AG20443 (cell line): ENCODE measurements at places on chromosomes 11 and 22.
A peak's percentile ranks its signal among the peaks of the same experiment; 100 is the strongest.

GRCh38 chr11:68505596-68505995 lies 45.0 kb downstream of the PPP6R3 start:
- peak; percentile 22 for DNase-seq

DNA sequence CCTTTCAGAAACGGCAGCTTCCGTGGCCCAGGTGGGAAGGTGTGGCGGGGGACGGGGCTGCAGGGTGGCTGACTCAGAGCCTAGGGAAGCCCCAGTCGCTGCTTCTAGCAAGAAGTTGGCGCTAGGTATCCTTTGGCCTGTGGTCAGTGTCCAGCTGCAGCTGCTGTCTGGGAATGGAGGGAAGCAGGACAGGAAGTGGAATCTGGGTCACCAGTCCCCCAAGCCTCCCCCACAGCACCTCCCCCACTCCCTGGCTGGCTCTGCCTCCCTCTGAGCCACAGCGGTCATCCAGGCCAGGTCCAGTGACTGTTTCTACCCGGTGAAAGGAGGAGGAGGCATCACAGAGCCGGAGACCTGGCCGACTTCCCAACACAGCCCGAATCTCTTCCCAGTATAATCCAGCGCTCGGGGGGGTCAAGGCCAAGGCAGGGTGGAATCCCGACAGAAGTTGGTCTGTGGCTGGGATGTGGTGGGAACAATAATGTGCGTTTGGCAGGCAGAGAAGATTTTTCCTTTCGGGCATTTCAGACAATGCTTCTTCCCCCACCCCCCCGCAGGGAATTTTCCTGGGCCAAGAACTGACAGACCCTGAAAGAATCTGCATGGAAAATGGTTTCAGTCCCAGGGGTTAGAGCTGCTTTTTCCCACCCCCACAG lies 45.1 kb downstream of the C11orf96 start:
- DNase-seq: peak; percentile 91

GRCh38 chr11:9126636-9127035 lies 35.2 kb upstream of the SCUBE2 start:
- DNase-seq: no peak

DNA sequence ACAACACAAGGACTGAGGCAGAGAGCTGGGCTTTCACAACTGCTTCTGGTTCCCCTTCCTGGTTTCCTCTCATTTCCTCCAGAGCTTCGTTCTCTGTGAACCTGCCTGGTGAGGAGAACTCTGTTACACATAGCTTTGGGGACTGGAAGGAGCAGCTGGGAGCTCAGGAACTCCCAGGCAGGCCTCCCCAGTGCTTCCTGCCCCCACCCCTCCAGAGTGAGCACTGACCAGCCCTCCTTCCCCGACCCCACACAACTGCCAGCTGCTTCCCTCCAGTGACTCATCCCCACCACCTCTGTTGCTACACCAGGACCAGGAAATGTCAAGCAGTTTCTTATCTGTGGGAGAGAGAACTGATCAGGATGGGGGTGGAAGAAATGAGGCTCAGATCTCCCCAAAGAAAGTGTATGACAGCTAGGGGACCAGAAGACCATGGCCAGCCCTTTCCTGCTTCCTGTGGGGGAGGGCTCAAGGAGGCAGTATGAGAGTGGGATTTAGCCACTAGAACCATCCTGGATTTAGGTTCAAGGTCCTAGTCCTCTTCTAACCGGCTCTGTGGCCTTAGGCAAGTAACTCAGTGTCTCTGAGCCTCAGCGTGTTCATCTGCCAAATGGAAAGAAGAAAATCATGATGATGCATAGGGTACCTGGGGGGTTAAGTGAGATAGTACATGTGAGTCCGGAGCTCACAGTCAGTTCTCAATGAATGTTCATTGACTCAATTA lies 4.5 kb upstream of the TP53I11 start:
- peak; percentile 83 for DNase-seq

DNA sequence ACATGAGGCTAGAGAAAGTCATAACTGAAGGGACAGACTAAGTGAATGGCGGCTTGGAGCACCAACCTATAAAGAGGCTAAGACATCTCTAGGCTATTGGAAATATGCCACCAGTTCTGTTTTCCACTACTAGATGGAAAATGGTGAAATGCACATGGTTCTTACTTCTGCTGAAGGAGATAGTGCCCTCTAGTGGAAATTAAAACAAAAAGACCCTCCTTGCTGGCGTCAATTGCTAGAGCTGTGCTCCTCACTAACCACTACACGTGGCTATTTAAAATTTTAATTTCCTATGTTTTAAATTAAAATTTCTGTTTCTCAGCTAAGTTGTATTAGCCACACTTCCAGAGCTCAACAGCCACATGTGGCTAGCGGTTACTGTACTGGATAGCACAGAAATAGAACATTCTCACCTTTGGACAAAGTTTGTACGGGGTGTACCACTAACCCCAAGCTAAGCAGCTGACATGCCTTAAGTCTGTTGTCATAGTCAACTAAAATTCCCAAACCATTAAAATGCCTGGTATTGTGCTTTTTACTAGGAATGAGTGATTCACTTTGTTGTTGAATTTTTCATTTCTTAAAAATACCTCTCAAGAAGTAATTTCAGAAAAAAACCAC lies 34.1 kb upstream of the CALCA start:
- peak; percentile 22 for DNase-seq

DNA sequence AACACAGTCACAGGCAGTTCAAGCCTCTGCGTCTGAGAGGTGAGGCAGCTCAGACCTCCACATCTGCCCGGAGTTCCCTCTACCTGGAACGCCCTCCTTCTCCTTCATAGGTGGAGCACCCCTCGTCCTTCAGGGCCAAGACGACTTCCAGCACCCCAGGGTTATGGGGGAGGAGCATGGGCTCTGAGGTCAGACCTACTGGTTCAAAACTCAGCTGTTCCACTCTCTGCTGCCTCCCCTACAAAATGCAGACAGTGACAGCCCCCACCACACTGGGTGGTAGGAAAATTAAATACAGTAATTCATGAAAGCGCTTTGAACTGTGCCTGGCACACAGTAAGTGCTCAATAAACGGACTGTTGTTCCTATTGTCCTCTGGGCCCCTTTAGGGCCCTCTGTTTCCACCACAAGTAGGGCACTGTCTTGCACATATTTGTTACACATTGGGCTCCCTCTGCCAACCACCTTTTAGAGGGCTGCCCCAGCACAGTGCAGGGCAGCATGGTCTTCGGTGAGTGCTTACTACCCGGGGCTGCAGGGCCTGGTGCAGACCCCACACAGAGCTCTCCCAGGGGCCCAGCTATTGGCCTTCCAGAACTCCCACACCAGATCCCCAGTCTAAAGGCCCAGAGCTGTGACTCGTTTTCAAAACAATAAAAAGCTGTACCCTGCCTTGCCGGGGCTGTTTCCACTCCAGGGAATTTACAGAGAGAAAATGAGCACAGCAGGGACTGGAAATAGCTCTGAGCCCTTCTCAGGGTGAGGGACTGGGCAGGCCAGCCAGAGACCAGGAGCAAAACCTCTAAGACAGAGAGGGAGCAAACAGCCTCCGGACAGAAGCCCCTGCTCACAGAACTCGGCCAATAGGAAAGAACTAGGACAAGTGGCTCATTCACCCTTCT lies 2.5 kb downstream of the TMEM184B start:
- DNase-seq: no peak

- no peak for DNase-seq
These were observed 11.9 kb upstream of the CSF2RB start for GRCh38 chr22:36901411-36902142.

DNA sequence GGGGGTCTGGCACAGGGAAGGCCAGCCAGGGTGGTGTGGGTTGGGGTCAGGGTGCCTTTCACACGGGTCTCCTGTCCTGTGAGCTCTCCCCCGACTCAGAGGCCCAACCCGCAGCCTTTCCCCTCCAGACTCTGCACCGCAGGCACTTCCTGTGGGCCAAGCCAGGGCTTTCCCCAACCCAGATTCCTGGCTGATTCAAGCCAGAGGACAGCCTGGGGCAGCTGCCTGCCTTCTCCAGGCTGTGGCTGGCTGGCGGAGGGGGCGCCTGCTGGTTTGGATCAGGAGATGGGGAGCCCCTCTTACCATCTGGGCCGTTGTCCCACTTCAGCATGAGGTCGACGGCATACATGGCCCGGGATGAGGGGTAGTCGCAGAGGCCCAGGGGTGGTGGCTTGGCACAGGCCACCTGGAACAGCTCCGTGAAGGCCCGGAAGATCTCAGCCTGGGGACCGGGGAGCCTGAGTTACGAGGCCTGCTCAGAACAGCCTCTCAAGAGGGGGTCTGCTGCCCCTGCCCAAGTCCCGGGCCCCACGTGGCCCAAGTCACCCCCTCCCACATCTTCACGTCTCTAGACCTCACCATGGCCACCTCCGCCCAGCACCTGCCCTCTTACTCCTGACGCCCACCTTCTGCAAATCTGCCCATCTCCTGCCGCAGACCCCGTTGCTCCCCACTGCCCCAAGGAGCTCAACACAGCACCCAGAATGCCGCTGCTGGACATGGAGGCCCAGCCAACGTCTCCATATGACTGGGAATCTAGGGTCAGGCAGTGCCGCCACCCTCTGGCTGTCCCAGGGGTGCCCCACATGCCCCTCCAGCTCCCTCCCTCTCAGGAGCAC lies 17.3 kb downstream of the TSPO start:
- DNase-seq: peak; percentile 93

GRCh38 chr11:57493507-57494503 lies 21.7 kb downstream of the SLC43A1 start:
- no peak for DNase-seq

DNA sequence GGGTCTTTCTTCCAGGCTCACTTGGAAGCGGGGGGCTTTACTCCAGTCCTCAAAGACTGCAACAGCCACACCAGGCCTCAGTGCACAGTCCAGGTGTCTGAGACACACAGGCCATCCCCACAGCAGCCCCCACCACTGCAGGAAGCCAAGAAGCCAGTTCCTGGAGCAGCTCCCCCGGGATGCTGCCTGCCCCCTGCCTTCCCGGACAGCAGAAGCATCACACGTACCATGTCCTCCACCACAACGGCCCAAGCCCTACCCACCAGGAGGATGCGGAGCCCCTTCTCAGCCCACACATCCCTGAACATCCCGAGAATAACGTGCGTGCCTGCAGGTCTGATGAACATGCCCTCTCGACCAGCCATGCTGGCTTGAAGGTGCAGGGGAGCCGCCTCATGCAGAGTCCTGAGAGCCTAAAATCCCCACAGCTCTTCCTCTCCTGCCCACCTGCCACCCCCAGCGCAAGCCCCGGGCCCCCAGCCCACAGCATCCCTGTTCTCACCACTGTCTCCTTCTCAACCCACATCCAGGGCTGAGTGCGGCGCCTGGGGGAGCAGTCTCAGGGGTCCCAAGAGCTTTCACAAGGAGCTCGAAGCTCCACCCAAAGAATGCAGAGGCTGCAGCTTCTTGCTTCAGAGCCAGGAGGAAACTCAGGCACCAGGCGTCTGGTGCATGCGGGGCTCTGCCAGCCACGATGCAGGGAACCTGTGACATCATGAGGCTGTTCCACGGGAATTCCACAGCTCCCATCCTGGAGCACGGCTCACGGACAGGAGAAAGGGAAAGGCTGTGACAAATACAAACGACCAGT lies 209.6 kb downstream of the BRD1 start:
- no peak for DNase-seq

DNA sequence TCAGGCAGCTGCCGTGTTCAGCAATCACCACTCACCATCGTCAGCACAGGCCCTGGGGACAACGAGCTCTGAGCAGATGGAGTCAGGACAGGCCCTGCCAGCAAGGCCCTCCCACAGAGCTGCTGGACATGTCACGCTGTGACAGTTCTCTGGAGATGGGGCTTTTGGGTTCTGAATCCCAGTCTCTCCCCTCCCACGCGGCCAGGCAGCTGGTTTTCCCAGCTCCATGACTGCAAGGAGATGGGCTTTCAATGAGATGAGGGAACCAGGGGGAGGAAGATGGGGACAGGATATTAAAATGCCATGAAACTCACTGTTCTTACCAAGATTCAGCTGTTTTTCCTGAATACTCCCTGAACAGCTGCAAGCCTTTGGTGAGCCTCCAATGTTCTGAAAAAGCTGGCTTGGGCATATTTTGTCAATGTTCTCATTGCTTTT lies 305.9 kb downstream of the BRD1 start:
- no peak for DNase-seq

DNA sequence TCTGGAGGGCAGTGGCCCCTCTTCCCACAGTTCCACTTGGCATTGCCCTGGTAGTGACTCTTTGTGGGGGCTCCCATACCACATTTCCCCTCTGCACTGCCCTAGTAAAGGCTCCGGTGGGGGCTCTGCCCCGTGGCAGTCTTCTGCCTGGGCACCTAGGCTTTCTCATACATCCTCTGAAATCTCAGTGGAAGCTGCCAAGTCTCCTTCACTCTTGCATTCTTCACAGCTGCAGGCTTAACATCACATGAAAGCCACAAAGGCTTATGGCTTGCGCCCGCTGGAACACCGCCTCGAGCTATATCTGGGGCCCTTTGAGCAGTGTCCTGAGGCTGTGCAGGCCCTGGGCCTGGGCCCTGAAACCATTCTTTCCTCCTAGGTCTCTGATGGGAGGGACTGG lies 25.3 kb downstream of the PLEKHB1 start:
- no peak for DNase-seq

DNA sequence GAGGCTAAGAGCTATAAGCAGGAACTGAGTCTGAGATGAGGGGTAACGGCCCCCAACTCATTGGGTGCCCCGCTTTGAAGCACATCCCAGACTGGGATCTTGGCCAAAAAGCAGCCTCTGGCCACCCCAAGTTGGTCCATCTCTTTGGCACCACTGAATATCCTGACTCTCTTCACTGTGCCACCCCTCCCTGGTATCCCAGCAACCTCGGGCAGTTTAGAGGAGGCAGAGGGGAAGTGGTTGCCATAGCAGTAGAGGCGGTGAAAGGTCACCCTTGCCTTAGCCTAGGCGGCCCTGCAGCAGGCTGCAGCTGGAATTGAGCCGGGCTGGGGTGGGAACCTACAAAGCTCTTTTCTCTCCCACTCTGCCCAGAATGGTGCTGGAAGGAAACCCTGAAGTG lies 1.1 kb downstream of the PELI3 start:
- DNase-seq: peak; percentile 20

DNA sequence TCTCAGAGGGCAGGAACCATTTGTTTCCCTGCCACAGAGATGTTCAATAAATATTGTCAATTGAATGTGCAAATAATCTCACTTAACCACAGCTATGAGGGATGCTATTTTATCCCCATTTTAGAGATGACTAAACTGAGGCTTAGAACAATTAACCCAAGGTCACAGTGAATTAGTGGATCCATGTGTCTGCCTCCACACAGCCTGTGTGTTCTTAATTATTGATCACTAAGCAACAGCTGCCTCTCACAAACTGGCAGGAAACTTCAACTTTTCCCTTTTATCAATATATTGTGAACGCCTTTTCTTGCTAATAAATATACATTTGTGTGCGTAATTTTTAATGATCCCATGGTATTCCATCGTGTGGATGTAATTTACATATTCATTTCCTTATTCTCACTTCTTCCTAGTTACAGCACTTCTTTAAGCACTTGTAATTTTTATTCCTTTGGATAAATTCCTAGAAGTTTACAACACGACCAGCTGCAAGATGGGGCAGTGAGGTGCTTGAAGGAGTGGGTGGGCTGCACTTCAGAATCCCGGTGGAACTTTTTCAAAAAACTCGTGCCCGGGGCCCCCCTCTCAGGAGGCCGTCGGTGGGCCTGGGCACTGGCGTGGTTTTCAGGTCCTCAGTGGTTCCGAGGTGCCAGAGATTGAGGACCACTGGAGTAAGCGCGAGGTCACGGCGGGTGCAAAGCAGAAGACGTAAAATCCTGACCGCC lies 915 bp upstream of the SREBF2 start:
- DNase-seq: no peak
